H54 (cell line): ENCODE measurements at places on chromosomes 16 and 17.

DNA sequence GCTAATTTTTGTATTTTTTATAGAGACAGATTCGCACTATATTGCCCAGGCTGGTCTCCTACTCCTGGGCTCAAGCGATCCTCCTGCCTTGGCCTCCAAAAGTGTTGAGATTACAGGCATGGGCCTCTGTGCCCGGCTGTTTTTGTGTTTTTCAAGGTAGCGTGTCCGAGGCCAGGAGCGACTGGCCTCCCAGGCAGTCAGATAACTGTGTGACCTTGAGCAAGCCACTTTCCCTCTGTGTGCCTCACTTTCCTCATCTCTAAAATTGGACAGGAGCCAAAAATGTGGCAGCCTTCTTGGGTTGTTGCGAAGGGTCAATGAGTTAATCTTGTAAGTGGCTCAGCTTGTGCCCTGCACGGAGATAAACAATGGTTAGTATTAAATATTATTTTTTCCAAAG is 2.4 kb downstream of the ABCC1 start:
- DNase-seq, result no peak

GRCh38 chr17:68820825-68821481 is 134.2 kb downstream of the ABCA8 start:
- DNase-seq, result no peak

DNA sequence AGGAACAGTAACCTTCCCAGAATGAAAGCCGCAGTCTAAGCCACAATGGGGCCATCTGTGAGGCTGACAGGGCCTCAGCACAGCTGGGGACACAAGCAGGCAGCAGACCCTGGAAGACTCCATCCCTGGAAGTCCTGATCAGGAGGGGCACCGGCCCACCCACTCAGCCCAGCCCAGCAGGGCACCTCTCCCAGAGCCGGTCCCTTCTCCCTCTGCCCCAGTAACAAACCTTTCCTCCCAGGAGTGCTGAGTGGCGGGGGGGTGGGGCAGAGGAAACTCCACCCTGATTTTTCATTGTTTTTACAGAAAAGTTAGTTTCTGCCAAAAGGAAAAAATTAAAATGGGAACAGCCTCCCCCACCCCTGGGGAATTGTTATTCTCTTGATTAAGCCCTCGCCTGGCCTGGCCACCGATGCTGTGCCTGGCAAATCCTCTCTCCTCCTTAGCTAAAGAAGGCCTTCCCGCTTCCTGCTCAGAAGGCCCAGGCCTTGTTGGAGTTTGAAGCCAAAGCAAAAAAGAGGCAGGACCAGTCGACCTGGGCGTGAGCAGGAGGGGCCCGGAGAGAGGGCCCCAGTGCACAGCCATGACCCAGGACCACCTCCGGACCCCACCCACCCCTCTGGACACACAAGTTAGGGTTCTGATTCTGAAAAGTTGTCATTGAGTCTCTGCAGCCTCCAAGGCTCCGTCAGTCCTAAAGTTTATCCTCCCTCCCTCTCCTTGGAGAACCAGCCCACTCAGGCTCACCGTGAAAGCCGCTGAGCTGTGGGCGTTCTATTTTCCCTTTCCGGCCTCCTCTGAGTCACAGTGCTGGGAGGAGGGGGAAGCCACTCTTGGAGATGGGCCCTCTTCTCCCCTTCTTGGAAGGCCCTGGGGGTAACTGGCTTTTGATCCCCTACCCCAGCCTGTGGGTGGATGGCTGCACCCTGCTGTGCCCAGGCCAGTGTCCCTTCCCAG is 128.4 kb upstream of the TNRC6C start:
- peak; percentile 76 for DNase-seq

- no peak for DNase-seq
These were observed 26.5 kb downstream of the NKD1 start for GRCh38 chr16:50574745-50575136.

GRCh38 chr17:74126179-74126900 is 77.1 kb upstream of the RPL38 start:
- no peak for DNase-seq

DNA sequence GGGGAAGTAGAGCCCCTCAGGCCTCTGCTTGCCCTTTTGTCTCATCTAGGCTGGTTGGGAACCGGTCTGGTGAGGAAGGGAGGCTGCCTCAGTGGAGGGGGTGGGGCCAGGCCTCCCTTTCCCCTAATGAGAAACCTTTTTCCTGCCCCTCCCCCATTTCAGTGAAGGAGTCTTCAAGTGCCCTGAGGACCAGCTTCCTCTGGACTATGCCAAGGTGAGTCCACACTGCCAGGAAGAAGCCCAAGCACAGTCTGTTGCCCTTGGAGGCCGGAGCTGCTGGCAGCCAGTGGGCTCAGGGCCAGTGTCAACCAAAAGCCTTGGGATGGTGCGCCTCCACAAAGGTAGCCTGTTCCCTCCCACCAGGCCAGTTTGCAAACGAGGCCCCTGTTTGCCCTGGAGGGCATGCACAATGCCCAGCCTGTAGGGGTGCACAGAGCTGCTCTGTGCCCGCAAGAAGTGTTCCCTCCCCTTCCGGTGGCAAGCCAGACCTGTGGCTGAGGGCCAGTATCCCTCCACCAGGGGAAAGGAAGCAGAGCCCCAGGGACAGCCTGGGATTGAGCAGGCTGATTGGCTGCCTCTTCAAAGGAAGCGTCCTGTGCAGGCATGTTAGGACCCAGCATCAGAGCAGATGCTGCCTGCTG is 3.4 kb downstream of the TRAF4 start:
- DNase-seq, result no peak

- no peak for DNase-seq
These were observed 22.6 kb downstream of the STAT5B start for GRCh38 chr17:42253578-42253977.

DNA sequence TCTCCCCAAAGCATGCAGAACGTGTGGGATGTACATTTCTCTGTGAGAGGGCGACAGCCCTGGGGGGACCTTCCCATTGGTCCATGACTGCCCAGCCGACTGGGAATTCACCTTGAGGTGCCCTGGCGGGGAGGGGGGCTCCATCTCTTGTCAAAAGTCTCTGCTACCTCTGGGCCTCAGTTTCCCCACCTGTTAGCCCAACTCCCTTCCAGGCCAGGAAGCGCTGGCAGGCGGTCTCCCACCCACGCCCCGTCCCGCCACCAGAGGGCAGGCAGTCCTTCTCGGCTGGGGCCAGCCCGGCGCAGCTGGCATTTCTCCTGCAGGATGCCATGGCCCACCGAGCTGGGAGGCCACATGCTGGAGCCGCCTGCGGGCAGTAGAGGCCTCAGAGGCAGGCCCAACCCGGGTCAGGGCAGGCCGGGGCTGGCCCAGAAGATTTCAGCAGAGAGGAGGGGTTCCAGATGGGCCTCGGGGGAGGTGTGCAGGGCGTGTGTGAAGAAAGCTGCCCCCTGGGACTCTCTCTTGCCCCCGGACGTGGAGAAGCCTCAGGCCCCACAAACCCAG is 16.6 kb downstream of the CD7 start:
- DNase-seq, result no peak

- no peak for DNase-seq
These were observed 28.1 kb downstream of the WSCD1 start for GRCh38 chr17:6098050-6098822.

- no peak for DNase-seq
These were observed 18.4 kb downstream of the LDHD start for GRCh38 chr16:75097941-75098901.

DNA sequence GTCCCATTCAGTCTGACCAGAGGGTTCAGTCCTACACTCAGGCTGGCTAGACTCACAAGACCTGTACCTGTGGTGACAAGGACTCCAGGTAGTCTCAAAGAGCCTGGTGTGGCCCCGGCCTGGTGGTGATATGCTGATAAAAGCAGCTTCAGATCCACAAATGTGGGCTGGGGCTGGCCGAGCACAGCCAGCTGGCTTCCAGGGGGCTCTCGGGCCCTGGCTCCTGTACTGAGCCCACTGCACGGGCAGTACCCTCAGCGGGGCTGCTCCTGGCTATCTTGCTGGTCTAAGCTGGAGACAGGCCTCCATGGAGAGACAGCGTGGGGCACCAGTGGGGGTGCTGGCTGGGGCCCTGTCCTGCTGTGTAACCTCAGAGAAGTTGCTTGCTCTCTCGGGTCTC is 4.3 kb downstream of the SMIM5 start:
- no peak for DNase-seq

GRCh38 chr17:10089196-10089804 is 109.1 kb downstream of the GAS7 start:
- no peak for DNase-seq

DNA sequence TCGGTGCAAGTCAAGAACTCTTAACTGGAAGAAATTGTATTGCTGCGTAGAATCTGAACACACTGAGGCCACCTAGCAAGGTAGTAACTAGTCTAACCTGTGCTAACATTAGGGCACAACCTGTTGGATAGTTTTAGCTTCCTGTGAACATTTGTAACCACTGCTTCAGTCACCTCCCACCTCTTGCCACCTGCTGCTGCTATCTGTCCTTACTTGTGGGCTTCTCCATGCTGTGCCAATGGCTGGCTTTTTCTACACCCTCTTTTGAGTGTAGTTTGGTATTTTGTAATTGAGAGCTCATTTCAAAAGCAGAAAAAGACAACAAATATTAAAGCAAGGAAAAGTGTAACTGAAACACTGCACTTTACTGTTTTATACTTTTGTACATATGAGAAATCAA is 7.7 kb upstream of the RASL10B start:
- no peak for DNase-seq

- no peak for DNase-seq
These were observed 28.9 kb upstream of the RBFOX1 start for GRCh38 chr16:7303660-7304200.

- DNase-seq, result no peak
These were observed 33.8 kb downstream of the VWA3A start for GRCh38 chr16:22126037-22126558.

GRCh38 chr16:27379919-27380318 is 22.1 kb upstream of the IL21R start:
- no peak for DNase-seq

DNA sequence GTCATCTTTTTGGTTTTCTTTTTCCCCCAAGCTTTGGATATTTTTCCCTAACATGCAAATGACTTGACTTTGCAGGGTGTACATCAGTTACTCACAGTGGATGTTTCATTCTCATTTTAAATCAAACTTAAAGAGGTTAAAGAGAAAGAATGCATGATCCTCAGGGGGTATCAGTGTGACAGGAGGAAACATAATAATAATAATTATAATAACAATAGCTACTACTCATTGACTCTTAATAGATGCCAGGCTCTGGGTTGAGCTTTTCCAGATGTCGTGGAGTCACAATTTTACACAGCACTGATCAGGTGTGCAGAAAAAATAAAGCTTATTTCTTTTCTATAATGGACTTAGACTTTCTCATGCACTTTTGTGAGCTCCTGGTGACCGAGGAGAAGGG is 157.2 kb upstream of the CACNG3 start:
- DNase-seq, result no peak

GRCh38 chr17:40075201-40075941 is 12.6 kb downstream of the THRA start:
- DNase-seq, result no peak

- DNase-seq, result no peak
These were observed 15.7 kb downstream of the SLC16A3 start for GRCh38 chr17:82244413-82245133.

- DNase-seq, result no peak
These were observed 5.8 kb upstream of the CCDC182 start for GRCh38 chr17:57750895-57751294.

DNA sequence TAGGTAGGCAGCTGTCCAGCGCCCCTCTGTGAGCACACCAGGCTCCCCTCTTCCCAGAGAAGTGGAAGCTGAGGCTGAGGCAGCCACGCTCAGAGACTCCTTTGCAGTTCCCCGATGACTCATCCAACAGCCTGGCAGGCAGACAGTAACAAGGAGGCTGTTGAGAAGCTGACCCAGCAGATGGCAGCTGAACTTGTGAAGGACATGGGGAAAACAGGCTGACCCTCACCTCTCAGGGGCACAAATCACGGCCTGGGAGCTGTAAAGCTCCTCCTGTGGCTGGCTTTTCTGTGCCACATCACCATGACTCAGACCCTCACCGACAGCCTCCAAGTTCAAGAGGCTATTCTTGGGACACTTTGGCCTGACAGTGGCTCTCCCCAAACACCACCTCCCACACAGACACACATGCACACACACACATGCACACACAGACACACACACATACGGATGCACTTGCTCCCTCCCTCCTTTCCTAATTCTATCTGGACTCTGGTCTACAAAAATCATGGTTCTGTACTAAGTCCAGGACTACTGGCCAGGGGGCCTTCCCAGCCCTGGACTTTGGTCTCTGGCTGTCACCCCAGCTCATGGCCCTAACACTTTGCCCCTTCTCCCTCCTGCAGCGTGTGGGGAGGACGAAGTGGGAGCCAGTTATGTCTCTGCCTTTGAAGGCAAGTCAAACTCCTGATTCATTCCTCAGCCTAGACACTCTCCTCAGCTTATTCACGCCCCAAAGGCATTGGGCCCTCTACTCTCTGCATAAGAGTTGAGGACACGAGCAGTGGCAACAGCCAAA is 23.2 kb downstream of the MAP3K14 start:
- DNase-seq, result peak; percentile 85

DNA sequence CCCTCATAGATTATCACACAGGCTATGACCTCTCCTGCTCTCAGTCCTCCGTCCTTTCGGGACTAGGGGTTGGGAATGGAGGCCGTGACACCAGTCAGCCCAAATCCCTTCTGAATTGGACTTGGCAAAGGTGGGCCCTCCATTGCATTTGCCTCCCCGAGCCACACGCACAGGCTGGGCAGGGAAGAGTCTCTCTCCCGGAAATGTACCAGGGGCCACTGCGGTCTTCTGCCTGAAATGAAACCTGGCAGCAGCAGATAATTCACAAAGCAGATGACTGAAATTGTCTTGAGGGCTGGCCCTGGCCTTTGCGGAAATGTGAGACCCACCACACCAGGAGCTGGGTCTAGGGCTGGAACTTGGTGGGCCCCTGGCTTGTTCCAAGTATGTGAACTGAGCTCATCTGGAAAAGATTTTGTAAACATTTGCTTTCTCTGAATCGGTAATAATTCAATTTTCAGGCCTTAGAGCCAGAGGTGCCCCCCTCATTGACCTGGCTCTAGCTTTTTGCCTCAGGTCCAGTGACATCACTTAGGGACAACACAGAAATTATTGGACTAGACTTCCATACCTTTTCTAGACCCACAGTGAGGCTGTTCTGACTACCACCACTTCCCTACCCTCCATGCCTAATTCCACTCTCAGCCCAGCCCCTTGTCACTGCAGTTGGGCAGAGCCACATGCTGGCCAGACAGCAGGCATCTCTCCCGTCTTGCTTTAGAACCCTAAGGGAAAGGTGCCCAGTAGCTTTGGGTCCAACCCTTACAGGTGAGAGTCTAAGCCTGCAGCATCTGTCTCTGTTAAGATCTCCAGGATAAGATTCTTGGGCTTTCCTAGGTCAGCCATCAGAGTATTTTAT is 75.2 kb downstream of the CCDC182 start:
- no peak for DNase-seq

- peak; percentile 73 for DNase-seq
These were observed 12.4 kb downstream of the TEX14 start for GRCh38 chr17:58679263-58680037.

GRCh38 chr17:4188076-4188475 is 45.1 kb downstream of the CYB5D2 start:
- no peak for DNase-seq

- no peak for DNase-seq
These were observed 53.7 kb upstream of the CACNG4 start for GRCh38 chr17:66910651-66911285.

- DNase-seq, result no peak
These were observed 1.3 kb downstream of the MAZ start for GRCh38 chr16:29807426-29808218.

GRCh38 chr17:45814622-45815606 is 29.8 kb upstream of the SPPL2C start:
- DNase-seq, result no peak
